ENCODE measurements at places on chromosomes 4 and X.
A peak's percentile ranks its signal among the peaks of the same experiment; 100 is the strongest.

GRCh38 chrX:8783097-8783713 is 18.0 kb downstream of the FAM9A start:
- no peak for DNase-seq

- DNase-seq, result no peak
These were observed 70.3 kb upstream of the UGT2B7 start for GRCh38 chr4:69025999-69026387.

DNA sequence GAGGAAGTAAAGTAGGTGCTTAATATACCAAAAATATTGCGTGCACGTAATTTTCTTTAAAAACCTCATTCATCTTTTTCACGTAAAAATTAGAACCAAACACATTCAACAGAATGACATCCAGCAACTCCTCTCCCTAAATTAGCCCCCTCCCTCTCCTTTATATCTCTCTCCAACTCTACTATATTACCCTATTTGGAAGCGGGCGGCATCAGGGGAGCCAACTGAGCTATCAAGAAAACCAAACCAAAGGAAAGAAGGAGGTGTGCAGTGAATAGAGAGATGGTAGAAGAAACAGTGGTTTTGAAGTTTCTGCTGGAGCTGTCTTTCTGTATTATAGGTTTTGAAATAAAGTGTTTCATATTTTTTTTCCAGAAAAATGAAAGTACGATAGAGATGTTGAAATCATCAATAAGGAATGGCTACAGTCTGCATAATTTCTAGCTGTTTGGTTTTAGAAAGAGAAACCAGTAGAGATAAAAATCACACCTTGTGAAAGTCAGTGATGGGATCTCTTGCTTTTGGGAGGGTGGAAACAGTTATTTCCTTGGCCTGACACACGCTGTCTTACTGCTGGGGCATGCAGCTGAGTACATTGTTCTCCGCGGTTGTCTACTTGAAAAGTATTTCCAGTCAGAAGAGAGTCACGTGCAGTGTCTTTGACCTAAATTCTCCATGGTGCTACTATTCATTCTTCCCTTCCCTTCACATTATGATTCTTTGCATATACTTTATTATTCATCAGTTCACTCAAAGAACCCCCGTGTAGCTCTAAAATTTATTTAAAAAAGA is 94.1 kb upstream of the WDR17 start:
- no peak for DNase-seq

DNA sequence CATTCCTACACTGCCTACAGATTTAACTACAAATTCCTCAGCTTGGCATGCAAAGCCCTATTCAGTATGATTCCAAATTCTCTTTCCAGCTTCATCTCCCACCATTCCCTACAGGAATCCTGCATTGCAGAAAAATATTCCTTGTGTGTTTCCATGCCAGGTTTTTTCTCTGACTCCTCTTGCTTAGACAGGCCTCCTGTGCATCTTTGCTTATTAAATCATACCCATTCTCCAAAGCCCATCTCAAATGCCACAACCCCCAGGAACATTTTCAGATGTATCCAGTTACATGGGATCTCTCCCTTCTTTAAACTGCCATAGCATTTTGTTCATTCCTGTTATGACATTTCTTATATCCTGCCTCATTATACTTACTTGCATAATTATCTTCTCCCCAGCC is 106.4 kb upstream of the GRIA3 start:
- DNase-seq, result no peak

DNA sequence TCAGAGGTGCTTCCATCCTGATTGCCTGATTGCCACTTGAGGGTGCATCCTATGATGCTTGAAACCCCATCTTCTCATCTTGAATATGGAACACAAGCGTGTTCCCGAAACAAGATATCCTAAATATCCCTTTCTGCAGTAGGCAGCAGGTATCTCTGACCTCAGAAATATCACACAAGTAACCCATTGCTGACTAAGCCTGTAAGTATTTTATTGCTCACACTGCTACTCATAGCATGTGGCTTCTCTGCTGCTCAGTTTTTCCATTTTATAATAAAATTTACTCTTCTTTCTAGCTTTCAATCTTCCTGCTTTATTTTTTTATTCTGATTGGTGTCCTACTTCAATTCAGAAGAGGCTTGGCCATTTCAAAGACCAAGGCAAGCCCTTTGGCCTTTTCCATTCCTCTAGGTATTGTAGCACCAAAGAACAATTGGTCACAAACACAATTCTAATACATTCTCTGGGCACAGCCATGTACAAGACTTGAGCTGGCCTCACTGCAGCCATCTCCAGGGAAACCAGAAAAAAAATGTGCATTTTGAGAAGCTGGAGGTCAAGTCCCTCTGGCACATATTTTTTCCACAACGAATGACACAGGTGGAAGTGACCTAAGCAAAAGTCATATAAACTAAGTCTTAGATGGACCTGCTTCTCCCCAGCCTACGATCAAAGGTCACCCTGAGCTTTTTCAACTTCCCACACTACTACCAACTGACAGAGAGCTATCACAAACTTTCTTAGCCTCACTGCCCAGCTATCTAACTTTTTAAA is 107.0 kb downstream of the OR13H1 start:
- no peak for DNase-seq

DNA sequence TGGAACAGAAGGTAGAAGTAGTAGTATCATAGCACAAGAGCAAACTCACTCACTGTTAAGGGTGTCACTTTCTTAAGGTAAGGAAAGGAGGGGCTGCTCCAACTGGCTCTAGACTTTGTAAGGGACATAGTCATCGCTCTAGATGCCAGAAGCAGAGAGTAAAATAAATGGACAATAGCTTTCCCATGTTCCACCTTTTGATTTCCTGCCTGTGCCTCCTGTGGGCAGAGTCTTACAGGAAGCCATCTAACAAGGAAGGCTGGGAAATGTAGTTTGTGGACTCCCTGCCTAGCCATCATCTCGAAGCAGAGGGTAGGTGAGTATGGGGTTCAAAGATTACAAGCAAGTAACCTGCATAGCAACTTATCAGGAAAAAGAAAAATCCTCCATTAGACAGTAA is 1.7 kb upstream of the METTL14 start:
- DNase-seq, result peak; percentile 4

DNA sequence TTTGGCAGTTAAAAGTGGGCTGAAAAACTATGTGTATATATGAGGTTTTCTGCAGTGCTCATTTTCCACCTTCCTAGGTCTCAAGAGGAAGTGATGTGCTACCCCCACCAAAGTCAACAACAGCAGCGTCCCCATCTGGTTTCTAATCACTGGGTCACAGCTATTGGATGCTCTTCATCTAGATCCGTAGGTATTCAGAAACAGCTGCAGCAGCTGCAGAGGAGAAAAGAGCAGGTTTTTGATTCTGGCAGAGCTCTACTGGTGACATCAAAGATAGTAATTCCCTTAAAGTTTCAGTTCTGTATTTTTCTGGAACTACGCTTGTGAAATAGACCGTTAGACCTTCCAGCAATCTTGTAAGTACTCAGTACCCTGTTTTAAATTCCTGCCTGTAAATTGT is 5.8 kb upstream of the GUCY2F start:
- no peak for DNase-seq

- DNase-seq, result no peak
These were observed 47.5 kb downstream of the NKX6-1 start for GRCh38 chr4:84451546-84451945.

- no peak for DNase-seq
These were observed 29.9 kb downstream of the ARL13A start for GRCh38 chrX:100999451-100999850.

- no peak for DNase-seq
These were observed 280.9 kb downstream of the ARAP2 start for GRCh38 chr4:35963383-35963782.

DNA sequence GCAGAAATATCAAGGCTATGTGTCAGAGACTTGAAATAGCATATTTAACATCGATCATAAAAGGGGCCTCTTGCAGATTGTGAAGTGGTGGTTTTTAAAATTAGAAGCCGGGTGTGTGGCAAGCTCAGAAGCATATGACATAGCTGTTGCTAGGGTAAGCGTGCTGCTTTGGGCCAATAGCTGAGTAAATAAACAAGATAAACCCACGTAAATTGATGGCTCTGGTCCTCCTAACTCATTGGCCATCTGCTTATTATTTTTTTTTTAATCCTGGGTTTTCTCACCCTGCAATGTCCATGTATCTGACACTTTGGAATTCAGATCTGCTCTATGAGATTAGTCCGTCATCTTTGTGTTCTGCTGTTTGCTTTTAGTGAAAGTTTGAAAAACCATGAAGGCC is 32.6 kb upstream of the STOX2 start:
- no peak for DNase-seq

- no peak for DNase-seq
These were observed 1254.6 kb downstream of the PCDH18 start for GRCh38 chr4:136277741-136278140.
